Endothelial cell of umbilical vein (primary cell): ENCODE measurements at places on chromosomes 5 and 9. TPM values are rescaled to one million over a fixed set of nuclear protein-coding genes. Genes with fewer than 3 reads are reported as not detected.
A peak's percentile ranks its signal among the peaks of the same experiment; 100 is the strongest.

- H3K36me3 ChIP-seq: peaks cover 17% of the 10 kb centered on the region
- H3K4me3 ChIP-seq: no peak overlapping the region
- no peak overlapping the region for H3K27ac ChIP-seq
- no peaks in the 10 kb centered on the region for H3K27me3 ChIP-seq
- peaks cover 6% of the 10 kb centered on the region for H3K4me1 ChIP-seq
Observed at GRCh38 chr5:154298065-154298464, 107.5 kb downstream of the GALNT10 start.

DNA sequence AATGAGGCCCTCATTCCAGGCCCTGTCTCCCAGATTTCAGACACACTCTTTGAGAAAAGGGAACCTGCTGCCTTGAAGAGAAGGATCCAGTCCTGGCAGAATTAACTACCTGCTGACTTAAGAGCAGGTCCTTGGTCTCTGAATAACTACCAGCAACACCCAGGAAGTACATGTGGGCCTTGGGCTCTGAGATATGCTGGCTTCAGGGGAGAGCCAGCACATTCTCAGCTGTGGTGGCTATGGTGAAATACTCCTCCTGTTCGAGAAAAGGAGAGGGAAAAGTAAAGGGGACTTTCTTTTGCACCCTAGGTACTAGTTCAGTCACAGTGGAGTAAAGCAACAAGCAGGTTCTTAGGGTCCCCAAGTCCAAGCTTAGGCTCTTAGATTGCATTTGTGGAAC, 120.0 kb downstream of the HMHB1 start:
- no peaks in the 10 kb centered on the region for H3K36me3 ChIP-seq
- H3K4me3 ChIP-seq: no peak overlapping the region
- no peaks in the 10 kb centered on the region for H3K27me3 ChIP-seq
- no peak for DNase-seq
- H3K27ac ChIP-seq: no peak overlapping the region
- no peaks in the 10 kb centered on the region for H3K4me1 ChIP-seq

DNA sequence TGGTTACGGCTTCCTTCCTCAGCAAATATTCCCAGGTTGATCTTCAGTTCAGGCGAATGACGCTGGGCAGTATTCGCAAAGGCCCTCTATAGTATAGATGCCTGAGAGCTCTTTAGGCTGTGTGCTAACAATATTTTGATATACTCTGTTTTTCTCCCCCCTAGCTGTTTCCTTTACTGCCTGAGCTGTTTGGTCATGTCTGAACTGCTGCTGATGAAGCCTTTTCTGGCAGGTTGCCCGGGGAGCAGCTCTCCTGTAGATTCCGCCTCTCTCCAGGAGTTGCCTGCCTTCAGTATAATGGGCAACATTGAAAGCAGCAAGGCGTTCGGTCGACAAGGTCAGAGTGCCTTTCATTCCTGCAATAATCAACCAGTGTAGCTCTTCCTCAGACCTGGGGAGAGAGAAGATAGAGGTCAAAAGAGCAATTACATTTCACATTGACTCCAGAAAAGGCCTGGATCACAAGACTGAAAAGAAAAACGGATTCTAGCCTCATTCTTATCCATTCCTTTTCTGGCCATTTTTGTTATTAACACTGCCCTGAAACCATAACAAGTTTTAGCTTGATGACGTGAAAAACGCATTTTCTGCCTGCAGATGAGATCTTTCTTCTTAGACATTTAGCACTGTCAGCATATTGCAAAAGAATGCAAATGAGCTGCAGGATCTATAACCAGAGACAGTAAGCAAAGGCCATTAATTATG, 60.1 kb upstream of the ZNF608 start:
- no peak overlapping the region for H3K4me3 ChIP-seq
- peak; percentile 94 for DNase-seq

DNA sequence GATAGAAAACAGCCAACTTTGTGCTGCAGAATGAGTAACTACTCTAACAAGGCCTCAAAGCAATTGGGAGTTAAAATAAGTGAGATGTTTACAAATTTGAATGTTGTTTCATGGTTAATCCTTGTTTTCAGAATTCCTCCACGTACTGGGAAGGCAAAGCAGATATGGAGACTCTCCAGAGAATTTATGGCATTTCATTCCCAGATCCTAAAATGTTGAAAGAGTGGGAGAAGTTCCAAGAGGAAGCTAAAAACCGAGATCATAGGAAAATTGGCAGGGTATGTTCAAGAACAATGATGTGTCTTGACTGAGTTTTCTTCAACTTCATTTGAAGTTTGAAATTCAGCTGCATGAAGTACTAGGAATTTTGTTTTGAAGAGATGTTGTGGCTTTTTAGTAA, 16.4 kb downstream of the TARS1 start:
- no peaks in the 10 kb centered on the region for H3K27me3 ChIP-seq
- H3K36me3 ChIP-seq: peaks cover 59% of the 10 kb centered on the region
- H3K27ac ChIP-seq: no peak overlapping the region
- H3K4me1 ChIP-seq: no peaks in the 10 kb centered on the region
- H3K4me3 ChIP-seq: no peak overlapping the region

- H3K4me1 ChIP-seq: peaks cover 32% of the 10 kb centered on the region
- no peak for DNase-seq
- peaks cover 5% of the 10 kb centered on the region for H3K36me3 ChIP-seq
- no peaks in the 10 kb centered on the region for H3K27me3 ChIP-seq
Observed at GRCh38 chr9:109033941-109034700, 20.8 kb upstream of the CTNNAL1 start.

GRCh38 chr9:3520564-3520963, 5.2 kb downstream of the RFX3 start:
- no peaks in the 10 kb centered on the region for H3K36me3 ChIP-seq
- H3K27ac ChIP-seq: no peak overlapping the region
- no peaks in the 10 kb centered on the region for H3K27me3 ChIP-seq

DNA sequence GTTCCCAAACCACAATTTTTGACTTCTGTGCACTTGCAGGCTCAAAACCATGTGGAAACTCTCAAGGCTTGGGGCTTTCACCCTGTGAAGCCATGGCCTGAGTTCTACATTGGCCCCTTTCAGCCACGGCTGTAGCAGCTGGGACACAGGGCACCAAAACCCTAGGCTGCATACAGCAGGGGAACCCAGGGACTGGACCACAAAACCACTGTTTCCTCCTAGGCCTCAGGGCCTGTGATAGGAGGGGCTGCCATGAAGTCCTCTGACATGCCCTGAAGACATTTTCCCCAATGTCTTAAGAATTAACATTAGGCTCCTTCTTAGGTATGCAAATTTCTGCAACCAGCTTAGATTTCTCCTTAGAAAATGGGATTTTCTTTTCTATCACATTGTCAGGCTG, 312.1 kb upstream of the TUSC1 start:
- H3K27ac ChIP-seq: no peak overlapping the region
- no peak overlapping the region for H3K4me3 ChIP-seq
- H3K27me3 ChIP-seq: no peaks in the 10 kb centered on the region
- DNase-seq: no peak

DNA sequence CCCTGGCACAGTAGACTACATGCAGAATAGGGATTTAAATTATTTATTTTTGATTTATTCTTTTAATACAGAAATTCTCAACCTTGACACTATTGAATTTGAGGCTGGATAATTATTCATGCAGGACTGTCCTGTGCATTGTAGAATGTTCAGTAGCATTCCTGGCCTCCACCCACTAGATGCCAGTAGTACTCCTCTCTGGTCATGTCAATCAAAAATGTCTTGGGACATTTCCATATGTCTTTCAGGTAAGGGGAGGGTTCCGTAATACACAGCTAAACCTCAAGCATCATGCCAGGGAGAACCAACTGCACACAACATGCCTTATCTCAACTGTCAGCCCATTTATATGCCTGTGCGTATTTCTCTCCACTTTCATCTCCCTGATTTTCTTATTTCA, 231.8 kb downstream of the BRINP1 start:
- no peaks in the 10 kb centered on the region for H3K27me3 ChIP-seq
- no peak overlapping the region for H3K27ac ChIP-seq
- H3K4me1 ChIP-seq: no peaks in the 10 kb centered on the region
- no peaks in the 10 kb centered on the region for H3K36me3 ChIP-seq
- H3K4me3 ChIP-seq: no peak overlapping the region

GRCh38 chr9:107483666-107484065, 5.9 kb downstream of the KLF4 start:
- DNase-seq: no peak
- no peak overlapping the region for H3K27ac ChIP-seq
- H3K4me1 ChIP-seq: peaks cover 4% of the 10 kb centered on the region
- peaks cover 8% of the 10 kb centered on the region for H3K27me3 ChIP-seq

DNA sequence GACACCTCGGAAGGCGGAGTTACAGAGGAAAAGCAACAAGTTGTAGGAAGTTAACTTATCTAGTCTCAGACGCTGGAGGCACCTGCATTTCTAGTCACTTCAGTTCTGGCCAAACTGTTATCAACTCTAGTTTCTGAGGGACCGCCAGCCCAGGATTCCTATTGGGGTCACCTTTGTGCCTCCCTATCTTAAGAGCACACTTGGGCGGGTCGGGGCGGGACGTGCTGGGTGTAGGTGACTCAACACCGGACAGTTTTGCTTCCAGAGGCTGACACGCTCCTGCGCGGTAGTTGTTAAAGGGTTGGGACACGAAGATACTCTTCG, 679 bp upstream of the KDM4C start:
- peak overlapping the region; percentile 92 for H3K4me3 ChIP-seq
- H3K4me1 ChIP-seq: peaks cover 10% of the 10 kb centered on the region
- peak overlapping the region; percentile 93 for H3K27ac ChIP-seq

Gene ELAVL2
- 0.03 and 0.06 TPM in 2 replicates for polyA plus RNA-seq

Gene GPX3
- polyA plus RNA-seq: 17.1 and 17.7 TPM in 2 replicates

Gene SLC6A18
- not detected in 2 replicates for polyA plus RNA-seq

Gene IL5
- not detected in 2 replicates for polyA plus RNA-seq
